ENCODE measurements at places on chromosomes 7 and 10.

GRCh38 chr7:131203291-131203976 lies 124.2 kb upstream of the MKLN1 start:
- no peak for DNase-seq

DNA sequence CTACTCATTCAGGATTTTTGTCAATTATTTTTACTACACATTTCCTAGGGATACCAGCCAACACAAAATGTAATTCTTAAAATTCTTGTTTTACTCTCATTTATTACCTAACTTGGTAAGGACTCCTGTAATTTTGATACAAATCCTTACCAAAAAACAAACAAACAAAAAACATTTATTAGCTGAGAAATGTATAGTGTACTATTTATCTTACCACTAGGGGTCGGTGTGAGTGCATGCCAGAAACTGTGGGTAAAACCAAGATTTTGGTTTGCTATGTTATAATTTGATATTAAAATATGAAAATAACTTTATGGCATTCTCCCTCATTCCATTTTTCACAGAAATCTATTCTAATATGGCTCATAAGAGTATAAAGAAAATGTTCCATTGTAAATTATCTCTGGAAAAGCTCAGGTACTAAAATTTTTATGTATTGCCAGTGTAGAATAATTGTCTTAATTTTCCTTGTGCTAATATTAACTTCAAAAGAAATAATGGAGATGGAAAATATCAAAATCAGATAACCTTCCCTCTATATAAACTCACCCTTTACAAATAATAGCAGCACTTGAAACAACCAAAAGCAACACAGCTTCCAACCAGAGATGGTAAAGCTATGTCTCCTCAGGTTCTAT lies 290.8 kb upstream of the PCDH15 start:
- no peak for DNase-seq

- DNase-seq = no peak
These were observed 18.3 kb downstream of the MMS19 start for GRCh38 chr10:97479939-97480338.

GRCh38 chr10:71259815-71260501 lies 47.6 kb downstream of the UNC5B start:
- DNase-seq = no peak

DNA sequence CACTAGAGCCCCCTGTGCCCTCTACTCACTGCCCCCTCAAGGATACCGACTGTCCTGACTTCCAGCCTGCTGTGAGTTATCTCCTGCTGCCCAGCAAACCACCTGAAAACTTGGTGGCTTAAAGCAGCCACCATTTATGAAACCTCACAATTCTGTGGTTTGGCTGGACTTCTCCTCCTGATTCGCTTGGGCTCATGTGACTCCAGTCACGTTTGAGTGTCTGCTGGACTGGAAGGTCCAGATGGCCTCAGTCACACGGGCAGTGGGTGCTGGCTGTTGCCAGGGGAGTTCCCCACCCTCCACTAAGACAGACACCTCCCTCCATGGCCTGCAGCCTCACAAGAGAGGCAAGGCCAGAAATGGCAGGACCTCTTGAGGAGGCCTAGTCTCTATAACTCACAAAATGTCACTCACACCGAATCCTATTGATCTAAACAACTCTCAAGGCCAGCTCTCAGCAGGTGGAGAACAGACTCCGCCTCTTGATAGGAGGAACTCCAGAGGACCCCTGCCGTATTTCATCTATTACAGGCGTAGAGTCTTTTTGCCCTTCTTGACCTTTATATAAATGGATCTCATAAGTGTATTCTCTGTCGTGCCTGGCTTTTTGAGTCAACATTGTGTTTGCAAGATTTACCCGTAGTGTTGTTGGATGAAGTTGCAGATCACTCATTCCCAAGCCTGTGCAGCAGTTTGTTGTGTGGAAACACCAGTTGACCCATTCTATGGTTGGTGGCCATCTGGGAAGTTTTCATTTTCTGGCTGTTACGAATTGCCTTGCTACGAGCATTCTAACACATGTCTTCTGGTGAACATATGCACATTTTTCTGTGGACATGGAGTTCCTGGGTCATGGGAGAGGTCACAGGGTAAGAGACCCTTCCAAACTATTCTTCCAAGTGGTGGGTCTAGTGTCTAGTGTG lies 48.3 kb downstream of the ZMIZ1 start:
- DNase-seq = no peak

DNA sequence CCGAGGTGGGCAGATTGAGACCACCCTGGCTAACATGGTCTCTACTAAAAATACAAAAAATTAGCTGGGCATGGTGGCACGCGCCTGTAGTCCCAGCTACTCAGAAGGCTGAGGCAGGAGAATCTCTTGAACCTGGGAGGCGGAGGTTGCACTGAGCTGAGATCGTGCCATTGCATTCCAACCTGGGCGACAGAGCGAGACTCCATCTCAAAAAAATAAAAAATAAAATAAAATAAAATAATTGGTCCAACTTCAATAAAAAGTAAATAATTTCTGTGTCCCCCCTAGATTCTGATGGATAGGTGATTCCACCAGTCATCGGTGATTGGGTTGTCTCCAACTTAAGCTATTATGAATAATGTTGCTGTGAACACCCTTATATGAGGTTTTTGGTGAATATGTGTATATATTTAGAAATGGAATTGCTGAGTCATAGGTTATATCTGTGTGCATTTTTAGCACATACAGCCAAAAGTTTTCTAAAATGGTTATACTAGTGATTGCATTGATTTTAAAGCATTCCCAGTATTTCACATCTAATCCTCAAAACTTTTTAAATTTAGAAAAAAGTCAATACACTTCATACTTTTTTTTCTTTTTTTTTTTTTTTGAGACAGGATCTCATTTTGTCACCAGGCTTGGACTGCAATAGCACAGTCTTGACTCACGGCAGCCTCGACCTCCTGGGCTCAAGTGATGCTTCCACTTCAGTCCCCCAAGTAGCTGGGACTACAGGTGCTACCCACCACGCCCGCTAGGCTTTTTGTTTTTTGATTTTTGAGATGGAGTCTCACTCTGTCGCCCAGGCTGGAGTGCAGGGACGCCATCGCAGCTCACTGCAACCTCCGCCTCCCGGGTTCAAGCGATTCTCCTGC lies 13.7 kb upstream of the SRPK2 start:
- no peak for DNase-seq

GRCh38 chr7:144768633-144769032 lies 67.2 kb downstream of the TPK1 start:
- no peak for DNase-seq

DNA sequence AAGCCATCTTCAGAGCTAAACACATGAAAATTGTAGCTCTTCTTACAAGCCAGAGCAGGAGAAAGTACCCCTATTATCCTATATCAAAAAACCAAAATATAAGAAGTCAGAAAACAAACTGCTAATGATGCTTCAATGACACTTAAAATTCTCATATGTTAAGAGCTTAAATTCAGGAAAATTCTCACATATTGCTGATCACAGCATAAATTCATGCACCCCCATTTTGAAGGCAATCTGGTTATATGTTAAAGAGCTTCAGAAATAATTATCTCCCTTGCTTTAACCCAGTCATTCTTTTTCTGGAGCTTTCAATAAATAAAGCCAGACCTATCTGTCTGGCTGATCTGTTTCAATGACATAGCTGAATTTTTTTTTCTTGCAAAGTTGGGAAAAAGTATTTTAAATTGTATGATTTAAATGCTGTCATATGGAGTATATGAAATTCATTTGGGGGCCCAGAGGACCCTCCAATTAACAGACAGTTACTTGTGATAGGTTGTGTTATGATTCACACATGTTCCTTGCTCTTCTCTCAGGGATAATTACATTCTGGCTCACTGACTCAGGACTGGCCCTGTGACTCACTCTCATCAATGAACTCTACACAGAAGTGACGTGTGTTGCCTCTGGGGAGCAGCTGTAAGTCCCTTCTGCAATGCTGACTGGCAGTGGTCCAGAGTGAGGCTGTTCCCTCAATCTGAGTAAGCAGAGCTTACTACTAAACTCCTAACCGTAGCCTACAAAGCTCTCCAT lies 85.2 kb downstream of the HGF start:
- no peak for DNase-seq

DNA sequence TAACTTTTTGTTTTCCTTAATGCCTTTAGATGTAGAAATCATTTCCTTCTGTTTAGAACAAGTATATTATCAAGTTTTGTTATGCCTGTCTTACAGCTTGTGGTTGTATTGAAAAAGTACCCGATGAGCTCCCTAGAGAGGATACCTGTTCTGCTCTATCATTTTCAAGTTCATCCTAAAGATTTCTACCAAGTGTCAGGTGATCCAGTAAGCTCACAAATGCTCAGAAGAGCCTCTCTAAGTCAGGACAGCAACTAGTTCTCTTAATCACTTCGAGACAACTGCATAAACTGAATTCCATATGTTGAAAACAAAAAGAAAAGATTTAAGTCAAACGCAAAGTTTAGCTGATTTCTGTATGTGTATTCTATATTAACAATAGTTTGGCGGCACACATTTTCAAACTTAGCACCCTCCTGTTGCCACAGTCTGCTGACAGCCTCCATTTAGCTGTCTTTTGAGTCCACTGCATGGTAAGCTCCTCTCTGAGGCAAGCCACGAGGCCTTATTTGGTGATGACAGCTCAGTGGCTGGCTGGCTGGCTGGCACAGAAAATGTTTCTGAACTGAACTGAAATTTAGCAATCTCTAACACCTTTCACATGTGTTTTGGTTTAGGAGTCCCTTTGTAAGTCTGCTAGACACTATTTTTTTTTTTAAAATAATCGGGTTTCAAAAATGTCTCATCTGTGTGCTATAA lies 59.4 kb downstream of the SEMA3C start:
- no peak for DNase-seq

DNA sequence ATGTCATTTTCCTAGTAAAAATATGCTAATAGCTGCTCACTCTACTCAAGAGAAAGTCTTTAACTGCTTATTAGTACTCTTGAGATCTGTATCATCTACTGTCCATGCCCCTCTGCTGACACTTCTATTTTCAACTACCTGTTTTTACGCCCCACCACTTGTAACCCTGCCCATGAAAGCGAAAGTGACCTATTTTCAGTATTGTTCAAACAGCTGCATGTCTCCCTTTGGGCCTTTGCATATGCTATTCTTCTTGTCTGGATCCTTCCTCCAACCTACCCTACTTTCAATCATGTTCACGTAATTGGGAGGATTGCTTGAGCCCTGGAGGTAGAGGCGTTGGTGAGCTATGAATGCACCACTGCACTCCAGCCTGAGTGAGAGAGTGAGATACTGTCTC lies 1481.3 kb downstream of the GATA3 start:
- no peak for DNase-seq

- no peak for DNase-seq
These were observed 167.4 kb downstream of the TMEM26 start for GRCh38 chr10:61285749-61286148.

DNA sequence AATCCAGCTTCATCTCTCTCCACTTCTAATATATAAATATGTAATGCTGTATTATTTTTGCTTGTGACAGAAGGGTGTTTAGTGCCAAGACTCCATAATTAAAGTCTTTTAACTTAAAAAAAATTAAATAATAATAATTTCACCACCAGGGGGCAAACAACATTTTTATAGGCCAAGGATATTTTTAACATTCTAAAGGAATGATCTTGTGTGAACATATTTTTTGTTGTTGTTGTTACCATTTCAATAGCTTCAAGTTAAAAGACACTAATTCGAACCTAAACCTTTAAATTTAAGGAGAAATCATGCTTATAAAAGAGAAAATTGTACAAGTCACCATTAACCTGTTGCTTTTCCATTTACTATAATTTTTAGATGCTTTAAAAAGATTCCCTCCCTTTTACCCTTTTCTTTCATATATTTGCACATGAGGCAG lies 7.5 kb upstream of the DNAJC1 start:
- no peak for DNase-seq

DNA sequence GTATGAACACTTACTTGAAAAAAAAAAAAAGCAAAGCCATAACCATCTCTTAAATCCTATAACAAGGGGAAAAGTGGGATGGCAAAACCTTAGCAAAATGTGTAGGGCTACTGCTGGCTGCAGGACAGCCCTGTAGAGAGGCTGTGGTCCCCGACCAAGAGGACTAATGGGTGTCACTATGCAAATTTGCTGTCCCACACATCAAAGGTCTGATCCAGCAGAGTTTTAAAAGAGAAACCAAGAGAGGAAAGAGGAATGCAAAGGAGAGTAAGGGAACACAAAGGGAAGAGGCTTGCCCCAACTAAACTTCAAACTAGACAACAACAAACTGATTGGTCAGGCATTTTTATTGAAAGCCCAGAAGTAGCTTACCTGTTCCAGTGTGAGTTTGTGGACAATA lies 3.1 kb upstream of the ZNRF2 start:
- no peak for DNase-seq

DNA sequence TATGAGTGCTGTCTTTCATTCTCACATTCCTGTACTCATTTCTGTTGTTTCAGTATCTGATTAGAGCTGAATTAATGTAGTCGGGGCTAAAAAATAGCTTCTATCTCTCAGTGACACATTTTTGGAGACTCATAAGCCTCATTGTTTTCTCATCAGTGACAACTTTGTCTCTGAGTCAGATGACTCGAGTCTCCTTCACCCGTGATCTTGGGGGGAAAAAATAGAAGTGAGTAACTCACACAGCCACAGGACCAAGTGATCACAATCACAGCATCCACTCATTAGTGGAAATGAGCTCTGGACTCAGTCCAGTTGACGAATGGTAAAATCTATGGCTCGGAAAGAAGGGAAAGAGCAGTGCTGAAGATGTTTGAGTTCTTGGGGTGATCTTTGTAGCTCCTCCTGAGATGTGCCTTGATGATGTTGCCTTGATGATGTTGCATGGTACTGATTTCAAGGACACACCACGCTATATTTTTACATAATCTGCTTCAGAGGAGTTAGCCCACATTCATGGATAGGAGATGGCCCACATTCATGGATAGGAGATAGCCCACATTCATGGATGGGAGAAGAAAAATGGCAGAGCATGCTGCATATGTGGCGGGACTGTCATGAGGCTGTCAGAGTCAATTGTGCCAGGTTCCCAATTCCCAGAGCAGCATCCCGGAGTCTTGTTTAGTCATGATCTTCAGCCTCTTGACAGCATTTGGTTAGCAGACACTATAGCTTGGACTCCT lies 214.7 kb downstream of the CELF2 start:
- no peak for DNase-seq

DNA sequence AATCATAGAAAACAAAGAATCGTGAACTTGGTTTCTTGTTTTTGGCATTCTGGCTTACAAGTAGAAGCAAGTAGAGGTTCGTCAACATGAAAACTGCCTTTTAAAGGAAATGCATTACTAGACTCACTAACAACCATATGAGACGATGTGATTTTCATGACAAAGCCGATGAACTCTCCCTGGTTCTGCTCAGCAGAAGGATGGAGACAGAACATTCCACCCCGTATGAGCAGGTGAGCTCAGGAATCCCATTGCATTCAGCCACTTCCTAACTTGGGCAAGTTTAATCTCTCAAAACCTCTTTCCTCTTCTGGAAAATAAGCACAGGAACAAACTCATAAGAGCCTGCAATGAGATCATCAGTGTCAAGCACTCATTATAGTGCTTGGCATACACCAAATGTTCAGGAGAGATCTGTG lies 57.4 kb upstream of the SVIL start:
- no peak for DNase-seq

GRCh38 chr7:12647364-12648219 lies 39.8 kb upstream of the ARL4A start:
- no peak for DNase-seq

GRCh38 chr7:33500703-33501701 lies 371.6 kb downstream of the BBS9 start:
- no peak for DNase-seq
